ENCODE measurements at places on chromosomes 5 and 9.

- DNase-seq: no peak
Measured at GRCh38 chr9:89980600-89980999, 375.8 kb downstream of the GADD45G start.

DNA sequence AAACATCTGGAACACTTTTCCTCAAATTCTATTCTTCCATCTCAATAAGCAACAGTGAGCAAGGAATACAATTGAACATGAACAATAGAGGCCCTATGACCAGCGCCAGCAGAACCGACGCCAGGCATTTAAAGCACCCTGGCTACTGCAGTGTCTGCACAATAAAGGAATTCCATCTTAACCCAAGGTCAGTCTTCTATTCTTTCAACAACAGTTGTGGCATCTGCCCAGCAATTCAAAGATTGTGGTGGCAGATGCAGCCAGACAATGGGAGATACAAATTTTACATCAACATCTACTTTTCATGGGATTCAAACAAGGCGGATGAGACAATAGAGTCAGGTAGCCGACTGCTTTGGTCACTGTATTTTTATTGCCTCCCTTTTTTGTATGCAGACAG lies 65.9 kb downstream of the ELL2 start:
- no peak for DNase-seq

- DNase-seq: no peak
Measured at GRCh38 chr9:86368871-86369521, 14.8 kb upstream of the TUT7 start.

- no peak for DNase-seq
Measured at GRCh38 chr9:107154766-107155165, 128.3 kb upstream of the RAD23B start.

GRCh38 chr5:78530342-78531096 lies 118.1 kb downstream of the LHFPL2 start:
- no peak for DNase-seq

DNA sequence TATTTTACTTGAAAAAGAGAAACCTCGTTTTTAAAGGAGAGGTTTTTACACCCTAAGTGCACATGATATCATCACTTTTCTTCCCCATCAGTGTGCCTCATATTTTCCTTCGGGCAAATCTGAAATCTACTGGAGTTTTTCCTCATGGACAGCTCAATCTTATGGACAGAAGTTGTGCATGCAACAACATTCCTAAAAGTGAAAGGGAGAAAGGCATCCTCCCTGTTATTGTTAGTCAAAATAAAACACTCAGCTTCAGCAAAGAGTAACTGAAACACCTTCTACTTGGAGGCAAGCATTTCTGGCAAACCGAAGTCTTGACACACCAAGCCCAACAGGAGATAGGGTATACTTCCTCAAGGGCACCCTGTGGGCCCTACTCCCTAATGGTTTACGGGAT lies 217.9 kb downstream of the BNC2 start:
- DNase-seq: no peak
